ENCODE measurements at places on chromosomes 2 and 18.
A peak's percentile ranks its signal among the peaks of the same experiment; 100 is the strongest.

- DNase-seq = no peak
Observed at GRCh38 chr2:77193858-77194448, 328.2 kb downstream of the LRRTM4 start.

DNA sequence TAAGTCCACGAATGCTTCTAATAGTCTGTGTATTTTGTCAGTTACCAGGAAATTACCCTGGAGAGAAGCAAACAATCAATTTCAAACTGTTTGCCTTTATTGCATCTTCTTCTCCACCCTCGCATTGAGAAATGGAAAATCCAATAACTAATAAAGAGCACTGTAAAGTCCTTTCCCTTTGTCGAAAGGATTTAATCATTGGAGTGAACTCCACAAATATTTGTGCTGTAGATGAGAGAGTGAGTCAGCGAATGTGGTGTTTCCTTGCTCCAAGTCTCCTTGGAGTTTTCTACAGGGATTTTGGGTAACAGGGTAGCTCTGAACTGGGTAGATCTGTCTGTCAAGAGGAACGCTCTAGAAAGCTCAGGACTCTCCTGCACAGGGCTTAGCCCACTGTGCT, 240.2 kb downstream of the KCNS3 start:
- no peak for DNase-seq

GRCh38 chr2:181037922-181038321, 57.5 kb downstream of the UBE2E3 start:
- peak; percentile 21 for DNase-seq

GRCh38 chr2:201149064-201149820, 33.3 kb downstream of the CFLAR start:
- no peak for DNase-seq

DNA sequence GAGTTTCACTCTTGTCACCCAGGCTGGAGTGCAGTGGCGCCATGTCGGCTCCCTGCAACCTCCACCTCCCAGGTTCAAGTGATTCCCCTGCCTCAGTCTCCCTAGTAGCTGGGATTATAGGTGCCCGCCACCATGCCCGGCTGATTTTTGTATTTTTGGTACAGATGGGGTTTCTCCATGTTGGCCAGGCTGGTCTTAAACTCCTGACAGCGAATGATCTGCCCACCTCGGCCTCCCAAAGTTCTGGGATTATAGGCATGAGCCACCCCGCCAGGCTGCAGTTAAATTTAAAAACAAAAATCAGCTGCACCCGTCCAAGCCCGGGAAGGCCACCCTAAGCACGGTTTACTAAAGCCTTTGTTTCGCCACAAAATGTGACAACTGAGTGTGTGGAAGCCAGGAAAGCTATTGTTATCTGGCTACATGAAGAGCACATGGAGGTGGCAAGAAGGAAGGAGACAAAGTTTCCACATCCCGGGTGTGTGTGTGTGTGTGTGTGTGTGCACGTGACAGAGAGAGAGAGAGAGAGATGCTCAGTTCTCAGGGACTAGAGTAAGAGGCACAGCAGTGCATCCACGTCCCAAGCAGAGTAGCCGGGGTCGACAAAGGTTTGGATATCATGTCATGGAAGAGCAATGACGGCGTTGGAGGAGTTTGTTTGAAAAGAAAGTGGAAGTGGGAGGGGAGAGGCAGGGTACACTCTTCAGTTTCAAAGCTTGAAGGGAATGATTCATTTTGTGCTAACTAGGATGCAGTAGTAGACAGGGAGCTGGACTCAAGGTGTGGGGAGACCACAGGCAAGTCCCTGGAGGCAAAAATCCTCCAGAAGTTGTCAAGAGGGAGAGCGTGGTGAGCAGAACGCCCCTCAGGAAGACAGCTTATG, 20.1 kb downstream of the INPP5D start:
- peak; percentile 60 for DNase-seq

- no peak for DNase-seq
Observed at GRCh38 chr18:26386002-26386401, 159.8 kb downstream of the TAF4B start.

DNA sequence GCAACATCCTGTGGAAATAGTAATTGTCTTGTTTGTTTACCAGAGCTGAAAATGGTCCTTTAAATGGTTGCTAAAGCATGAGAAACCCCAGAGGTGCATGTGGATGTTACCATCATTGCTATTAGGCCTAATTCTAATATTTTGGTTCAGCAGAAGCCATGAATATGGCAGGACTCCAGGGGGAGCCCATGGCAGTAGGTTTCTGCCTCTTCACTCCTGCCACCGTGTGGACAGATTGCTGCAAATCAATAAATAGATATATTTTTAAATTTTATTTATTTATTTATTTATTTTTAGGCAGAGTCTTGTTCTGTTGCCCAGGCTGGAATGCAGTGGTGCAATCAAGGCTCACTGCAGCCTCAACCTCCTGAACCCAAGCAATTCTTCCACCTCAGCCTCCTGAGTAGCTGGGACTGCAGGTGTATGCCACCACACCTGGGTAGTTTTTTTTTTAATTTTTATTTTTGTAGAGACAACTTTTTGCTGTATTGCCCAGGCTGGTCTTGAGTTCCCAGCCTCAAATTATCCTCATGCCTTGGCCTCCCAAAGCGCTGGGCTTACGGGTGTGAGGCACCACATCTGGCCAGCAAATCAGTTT, 54.9 kb upstream of the CAPN13 start:
- peak; percentile 62 for DNase-seq

DNA sequence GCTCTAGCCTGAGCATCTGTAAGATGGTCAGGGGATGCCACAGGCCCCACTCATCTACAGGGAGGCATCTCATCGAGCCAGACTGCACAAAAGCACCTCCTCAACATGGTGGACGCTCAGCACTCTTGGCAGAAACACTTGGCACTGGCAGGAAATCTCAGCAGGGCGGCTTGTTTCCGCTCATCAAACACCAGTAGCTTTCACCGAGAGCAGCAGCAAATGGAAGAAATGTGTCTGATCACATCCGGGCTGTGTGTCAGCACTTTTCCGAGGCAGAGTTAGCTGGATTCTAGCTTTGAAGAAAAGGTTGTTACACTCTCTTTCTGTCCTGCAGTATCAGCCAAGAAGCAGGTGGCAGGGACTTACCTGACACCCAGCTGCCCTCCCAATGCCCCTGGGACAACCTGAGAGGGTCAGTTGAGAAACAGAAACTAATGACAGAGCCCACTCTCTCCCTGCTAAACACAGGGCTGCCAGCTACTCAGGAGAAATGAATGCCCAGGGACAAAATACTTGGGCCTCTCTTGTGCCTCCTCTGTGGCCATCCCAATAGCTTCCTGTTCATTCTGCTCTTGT, 68.9 kb upstream of the FZD7 start:
- peak; percentile 43 for DNase-seq

DNA sequence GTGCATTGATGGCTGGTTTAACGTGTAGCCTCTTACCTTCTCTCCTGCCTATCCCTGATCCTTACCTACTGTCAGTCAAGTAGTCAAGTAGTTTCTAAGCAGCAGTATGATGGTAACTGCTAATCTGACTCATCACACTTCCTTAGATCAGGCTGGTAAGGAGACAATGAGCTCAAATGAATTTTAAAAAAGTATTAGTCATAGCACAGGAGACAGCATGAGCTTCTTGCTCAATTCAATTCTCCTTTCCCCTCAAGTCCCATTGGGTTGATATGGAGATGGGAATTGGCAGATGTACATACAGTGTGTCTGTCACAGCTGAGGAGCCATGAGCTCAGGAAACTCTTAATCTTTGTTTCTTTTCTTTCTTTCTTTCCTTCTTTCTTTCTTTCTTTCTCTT, 799.7 kb downstream of the LRP1B start:
- DNase-seq = no peak

GRCh38 chr18:79413901-79414300, 18.2 kb downstream of the NFATC1 start:
- DNase-seq = no peak

DNA sequence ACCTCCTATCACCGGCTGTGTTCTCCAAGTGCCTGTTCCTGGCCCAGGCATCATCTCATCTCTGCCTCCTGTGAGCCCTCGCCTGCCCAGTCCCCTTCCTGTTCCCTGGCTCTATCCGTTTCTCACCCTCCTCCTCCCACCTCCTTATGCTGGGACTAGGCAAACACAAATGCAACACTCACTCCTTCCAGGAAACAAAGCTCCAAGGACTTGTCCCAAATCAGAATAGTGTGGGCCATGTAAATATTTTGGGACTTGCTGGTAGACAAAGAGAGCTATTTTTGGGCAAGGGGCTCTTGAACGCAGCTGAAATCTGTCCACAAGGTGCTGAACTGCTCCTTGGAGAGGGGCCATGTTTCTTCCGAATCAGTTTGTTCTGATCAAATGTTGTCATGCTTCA, 25.3 kb downstream of the MBP start:
- DNase-seq = no peak

DNA sequence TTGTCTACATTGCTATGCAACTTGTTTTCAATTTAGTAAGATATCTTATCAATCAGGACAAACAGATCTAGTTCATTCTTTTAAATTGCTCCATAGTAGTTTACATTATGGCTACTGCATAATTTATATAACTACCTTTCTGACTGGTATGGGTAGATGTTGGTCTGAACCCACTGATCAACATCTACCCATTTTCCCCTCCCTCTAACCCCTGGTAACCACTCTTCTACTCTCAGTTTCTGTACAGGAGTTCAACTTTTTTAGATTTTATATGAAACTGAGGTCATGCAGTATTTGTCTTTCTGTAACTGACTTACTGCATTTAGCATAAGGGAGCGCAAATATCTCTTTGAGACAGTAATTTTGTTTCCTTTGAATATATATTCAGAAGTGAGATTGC, 73.2 kb downstream of the ITSN2 start:
- peak; percentile 18 for DNase-seq

- peak; percentile 43 for DNase-seq
Observed at GRCh38 chr2:159290289-159290907, 3.9 kb upstream of the WDSUB1 start.

DNA sequence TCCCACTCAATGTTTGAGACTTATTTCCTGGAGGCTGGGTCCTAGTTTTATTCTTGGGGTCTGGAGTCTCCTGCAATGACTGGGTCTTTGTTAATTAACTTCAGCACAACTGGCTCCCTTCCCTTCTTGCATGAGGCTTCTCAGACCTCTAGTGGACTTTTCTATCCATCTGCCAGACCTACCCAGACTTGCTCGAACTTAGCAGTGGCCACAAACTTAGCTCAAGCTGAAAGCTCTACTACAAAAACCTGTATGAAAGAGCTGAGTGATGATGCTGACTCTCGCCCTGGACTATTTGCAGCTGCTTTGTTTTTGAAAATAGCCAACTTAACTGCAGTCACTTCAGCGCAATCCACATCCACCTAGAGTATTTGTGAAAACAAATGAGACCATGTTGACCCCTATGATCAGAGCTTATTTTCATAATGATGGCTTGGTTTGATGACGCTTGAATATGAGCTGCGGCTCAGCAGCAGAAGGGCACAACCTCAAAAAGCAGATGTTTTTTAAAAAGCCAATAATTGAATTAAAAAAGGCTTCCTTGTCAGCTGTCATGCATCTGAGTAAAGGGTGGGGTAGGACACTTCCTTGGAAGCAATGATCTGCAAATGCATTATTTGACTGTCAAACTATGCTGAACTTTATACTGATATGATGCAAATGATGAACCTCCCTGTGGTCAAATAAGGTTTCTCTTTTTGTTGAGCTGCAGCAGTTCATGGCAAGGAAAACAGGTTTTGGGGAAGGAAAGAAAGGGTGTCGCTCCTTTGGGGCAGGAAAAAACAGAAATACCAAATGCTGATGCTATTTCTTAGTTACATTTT, 10.6 kb upstream of the ANXA4 start:
- DNase-seq = no peak

DNA sequence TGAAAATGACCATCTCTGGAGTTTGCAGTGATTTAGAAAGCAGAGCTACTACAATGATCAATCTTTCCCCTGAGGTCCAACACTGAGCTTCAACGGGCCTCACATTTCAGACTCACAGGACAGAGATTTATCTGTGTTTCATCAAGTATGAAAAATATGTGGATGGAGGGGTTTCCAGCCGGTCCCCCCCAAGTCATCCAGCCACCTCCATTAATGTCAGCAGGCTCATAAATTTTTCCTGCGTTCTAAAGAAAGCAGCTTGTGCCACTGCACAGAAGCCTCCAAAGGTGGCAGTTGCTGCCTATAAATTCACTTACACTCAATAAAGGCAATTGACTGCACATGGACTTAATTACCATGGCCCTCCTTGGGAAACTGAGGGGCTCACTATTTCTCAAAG, 117.4 kb upstream of the ACKR3 start:
- no peak for DNase-seq

DNA sequence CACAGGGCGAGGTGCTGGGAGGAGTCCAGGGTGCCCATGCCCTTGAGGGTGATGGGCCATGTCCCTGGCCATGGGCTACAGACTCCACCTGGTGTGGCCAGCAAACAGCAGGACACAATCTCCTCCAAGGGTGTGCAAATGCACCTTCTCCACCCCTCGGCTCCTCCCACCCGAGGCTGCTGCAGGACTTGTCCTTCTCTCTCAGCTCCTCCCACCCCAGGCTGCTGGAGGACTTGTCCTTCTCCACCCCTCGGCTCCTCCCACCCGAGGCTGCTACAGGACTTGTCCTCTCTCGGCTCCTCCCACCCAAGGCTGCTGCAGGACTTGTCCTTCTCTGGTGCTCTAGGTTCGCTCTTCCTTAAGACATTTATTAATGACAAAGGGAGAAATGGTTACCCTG, 57.3 kb upstream of the SNTG2 start:
- no peak for DNase-seq

DNA sequence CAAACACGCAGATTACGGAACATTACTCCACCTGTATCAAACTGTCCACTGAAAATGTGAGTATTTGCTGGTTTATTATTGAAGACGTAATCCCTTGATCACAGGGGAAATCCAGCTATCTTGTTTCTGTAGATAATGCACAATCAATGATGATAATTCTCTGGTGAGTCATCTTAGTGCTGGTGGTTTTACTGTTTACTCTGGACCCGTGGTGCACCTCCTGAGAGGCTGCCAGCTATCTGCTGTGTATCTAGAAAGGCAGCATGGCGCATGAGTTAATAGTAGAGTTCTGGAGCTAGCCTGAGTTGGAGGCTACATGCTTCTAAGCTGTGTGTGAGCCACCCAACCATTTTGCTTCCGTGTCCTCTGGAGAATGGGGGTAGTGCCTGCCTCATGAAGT, 6.5 kb downstream of the NCAPH start:
- DNase-seq = peak; percentile 89

- no peak for DNase-seq
Observed at GRCh38 chr2:38711558-38711957, 39.6 kb downstream of the SRSF7 start.

- DNase-seq = no peak
Observed at GRCh38 chr2:54678719-54679118, 44.7 kb upstream of the EML6 start.

GRCh38 chr2:58449286-58450010, 208.3 kb upstream of the FANCL start:
- no peak for DNase-seq

GRCh38 chr2:151367571-151367970, 10.2 kb downstream of the TNFAIP6 start:
- no peak for DNase-seq

DNA sequence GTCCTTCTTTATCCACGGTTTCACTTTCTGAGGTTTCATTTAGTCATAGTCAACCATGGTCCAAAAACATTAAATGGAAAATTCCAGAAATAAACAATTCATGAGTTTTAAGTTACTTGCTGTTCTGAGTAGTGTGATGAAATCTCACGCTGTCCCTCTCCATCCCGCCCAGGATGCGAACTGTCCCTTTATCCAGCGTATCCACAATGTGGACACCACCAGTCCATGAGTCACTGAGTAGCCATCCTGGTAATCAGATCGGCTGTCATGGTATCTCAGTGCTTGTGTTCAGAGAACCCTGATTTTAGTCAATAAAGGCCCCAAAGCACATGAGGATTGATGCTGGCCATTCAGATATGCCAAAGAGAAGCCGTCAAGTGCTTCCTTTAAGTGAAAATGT, 3.7 kb downstream of the SP140L start:
- no peak for DNase-seq

Data from activated CD4-positive, alpha-beta T cell treated with anti-CD3 and anti-CD28 coated beads, Interleukin-10, Interleukin-2, amounts not matched to agents 100 ng/mL and 50 ng/mL, durations not matched to agents 16 hours and 8 hours (primary cell).